Activated CD4-positive, alpha-beta T cell treated with anti-CD3 and anti-CD28 coated beads, Interleukin-10, Interleukin-2, amounts not matched to agents 100 ng/mL and 50 ng/mL, durations not matched to agents 16 hours and 8 hours (primary cell): ENCODE measurements at places on chromosomes 3 and 15.

DNA sequence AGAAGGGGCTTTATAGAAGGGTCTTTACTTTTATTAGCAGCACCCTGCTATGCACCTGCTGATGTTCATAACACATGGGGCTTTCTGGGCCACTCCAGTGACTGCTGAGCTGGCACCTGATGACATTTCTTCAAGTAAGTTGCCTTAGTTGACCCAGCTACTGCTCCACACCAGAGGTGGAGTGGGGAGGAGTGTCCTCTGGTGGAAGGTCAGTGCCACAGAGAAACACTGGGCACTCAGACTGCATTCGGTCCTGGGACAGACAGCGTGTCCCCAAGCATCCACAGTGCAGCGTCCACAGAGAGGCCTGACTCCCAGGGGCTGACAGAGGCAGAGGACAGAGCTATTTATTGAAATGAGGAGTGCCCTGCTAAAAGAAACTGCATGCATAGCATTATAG lies 74.9 kb upstream of the NSMCE3 start:
- DNase-seq, result no peak

DNA sequence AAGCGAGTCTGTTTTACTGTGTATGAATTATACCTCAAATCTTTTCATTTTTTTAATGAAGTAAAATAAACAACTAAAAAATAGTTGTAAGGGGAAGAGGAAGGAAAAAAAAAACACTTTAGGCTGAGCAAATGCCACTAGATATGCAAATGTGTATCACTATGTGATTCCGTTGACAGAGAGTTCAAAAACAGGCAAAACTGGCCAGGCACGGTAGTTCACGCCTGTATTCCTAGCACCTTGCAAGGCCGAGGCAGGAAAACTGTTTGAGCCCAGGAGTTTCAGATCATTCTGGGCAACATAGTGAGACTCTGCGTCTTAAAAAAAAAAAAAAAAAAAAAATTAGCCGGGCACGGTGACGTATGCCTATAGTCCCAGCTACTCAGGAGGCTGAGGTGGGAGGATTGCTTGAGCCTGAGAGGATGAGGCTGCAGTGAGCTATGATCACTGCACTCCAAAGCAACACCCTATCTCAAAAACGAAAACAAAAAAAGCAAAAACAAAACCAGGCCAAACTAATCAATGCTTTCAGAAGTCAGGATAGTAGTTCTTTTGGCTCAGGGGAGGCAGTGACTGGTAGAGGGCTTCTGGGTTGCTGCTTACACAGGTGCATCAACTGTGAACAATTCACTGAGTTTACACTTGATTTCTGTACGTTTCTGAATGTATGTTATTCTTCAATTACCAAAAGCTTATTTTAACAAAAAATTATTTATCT lies 7.4 kb downstream of the PRC1 start:
- DNase-seq, result no peak

- DNase-seq, result peak; percentile 7
Measured at GRCh38 chr3:138023754-138024153, 13.8 kb downstream of the CLDN18 start.

GRCh38 chr3:12159227-12159601 lies 502 bp upstream of the TIMP4 start:
- no peak for DNase-seq

DNA sequence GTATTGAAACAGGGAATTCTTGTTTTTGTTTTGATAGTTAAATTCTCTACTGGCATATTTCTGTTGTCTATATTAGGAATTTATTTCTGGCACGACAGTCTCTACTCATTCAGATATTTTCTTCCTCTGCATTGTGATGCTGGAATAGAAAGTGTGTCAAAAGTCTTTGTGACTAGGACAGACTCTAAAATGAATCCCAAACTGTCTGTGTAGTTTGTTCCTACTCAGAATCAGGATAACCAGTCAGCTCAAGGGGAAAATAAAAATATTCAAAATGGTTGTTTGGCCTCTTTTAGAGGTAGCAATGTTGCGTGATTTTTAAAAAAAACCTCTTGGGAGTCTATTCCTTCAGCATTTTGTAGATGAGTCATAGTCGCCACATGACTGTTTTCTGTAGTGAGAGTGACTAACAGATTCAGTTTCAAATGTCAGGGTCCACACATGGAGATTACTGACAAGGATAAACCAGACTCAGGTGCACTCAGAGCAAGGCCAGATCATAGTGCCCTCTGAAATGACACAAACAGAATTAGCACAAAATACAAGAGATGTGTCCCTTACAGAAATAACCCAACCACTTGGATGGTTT lies 13.1 kb downstream of the SLC7A14 start:
- peak; percentile 91 for DNase-seq

GRCh38 chr15:40590667-40591050 lies 3.4 kb upstream of the KNL1 start:
- DNase-seq, result no peak
